GM23248 (cell line): ENCODE measurements at places on chromosomes 5 and 9.

DNA sequence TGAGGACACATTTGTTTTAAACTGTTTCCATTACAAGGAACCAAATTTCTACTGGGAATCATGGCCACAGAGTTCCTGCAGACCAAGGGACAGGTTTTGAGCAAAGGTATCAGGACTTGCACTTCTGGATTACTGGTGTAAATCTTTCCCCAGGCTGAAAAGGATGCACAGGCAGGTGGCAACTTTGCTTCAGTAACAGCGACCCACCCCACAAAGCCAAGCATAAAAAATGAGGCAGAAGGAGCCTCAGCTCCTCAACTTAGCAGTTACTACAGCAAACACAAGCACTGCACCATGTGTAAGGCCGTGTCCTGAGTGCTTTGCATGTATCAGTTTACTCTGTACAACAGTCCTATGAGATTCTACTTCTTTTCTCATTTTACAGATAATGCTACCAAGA lies 251.9 kb downstream of the EBF1 start:
- DNase-seq: no peak

DNA sequence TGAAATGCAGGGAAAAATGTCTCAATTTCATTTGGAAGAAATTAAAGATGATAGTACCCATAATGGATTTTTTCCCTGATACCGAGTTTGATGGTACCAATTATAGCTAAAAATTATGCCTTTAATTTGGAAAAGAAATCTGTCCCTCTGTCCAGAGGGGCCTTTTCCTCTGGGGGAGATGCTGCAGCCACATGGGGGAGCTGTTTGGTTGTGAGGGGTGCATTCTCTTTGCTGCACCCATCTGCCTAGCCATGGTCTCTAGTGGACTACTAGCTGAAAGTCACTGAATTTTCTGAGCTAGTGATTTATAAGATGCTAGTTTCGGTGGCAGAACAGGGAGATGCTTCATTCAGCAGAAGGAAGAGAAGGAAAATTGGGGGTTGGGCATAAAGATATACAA lies 9.6 kb downstream of the SEC61B start:
- DNase-seq: peak; percentile 47

DNA sequence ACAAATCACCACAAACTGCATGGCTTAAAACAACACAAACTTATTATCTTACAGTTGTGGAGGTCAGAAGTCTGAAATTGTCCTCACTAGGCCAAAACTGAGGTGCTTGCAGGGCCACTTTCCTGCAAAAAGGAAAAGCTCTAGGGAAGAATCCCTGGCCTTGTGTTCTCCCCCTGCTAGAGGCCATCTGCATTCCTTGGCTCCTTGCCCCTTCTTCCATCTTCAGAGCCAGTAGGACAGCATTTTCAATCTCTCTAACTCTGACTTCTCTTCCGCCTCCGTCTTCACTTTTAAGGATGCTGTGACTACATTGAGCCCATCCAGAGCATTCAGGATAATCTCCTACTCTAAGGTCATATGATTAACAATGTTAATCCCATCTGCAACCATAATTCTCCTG lies 236.6 kb downstream of the CDK5RAP2 start:
- no peak for DNase-seq

- DNase-seq: peak; percentile 64
Measured at GRCh38 chr9:21993893-21994555, at the start of gene CDKN2A. TSS of gene CDKN2A (minus strand) at chr9:21994392.

GRCh38 chr5:36660397-36661049 lies 54.1 kb downstream of the SLC1A3 start:
- no peak for DNase-seq

DNA sequence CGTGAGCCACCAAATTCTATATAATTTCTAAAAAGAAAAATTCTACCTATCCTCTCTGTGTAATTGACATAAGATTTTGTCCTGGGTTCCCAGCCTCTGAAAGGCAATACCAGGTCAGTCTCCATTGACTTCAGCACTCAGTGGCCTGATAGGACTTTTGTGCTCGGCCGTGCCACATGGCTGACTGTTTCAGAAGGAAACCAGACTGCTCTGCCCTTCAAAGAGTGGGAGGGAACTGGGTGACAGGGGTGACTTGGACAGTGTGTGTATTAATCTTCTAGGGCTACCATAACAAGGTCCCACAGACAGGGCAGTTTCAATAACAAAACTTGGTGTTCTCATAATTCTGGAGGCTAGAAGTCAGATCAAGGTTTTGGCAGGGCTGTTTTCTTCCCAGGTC lies 43.0 kb downstream of the ARHGAP26 start:
- no peak for DNase-seq

- no peak for DNase-seq
Measured at GRCh38 chr5:98768960-98769209, 4.6 kb upstream of the RGMB start.

DNA sequence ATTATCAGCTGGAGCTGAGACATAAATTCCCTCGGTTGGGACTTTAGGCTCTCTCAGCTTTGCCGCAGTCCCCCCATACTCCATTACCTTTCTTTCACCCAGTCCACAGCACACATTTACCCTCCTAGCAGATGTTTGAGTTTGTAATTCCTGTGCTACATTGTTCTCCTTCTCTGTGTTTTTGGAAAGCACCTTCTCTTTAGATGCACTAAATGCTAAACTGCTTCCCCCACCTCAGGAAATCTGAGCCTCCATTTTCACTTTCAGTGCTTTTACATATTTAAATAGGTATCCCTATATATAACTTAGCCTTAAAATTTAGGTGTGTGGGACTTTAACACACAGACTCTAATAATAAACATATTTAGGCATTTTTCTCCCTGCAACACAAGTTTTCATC lies 356.9 kb downstream of the NFIB start:
- DNase-seq: no peak

DNA sequence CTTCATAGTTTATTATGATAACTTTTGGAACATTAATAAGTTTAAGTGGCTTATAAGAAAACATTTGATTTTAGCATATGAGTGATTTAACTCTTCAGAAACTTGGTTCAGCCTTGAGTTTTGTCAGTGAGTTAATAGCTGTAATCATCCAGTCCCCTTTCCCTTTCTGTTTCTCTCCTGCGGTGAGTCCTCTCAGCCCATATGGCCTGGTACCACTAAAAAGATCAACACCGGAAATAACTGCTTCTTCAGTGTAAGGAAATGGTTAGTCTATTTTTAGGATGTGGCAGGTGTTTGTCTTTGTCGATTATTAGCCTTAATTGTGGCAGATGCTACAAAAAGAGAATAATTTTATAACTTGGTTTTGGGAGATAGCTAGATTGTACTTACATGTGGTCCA lies 120.2 kb upstream of the GRHPR start:
- no peak for DNase-seq

DNA sequence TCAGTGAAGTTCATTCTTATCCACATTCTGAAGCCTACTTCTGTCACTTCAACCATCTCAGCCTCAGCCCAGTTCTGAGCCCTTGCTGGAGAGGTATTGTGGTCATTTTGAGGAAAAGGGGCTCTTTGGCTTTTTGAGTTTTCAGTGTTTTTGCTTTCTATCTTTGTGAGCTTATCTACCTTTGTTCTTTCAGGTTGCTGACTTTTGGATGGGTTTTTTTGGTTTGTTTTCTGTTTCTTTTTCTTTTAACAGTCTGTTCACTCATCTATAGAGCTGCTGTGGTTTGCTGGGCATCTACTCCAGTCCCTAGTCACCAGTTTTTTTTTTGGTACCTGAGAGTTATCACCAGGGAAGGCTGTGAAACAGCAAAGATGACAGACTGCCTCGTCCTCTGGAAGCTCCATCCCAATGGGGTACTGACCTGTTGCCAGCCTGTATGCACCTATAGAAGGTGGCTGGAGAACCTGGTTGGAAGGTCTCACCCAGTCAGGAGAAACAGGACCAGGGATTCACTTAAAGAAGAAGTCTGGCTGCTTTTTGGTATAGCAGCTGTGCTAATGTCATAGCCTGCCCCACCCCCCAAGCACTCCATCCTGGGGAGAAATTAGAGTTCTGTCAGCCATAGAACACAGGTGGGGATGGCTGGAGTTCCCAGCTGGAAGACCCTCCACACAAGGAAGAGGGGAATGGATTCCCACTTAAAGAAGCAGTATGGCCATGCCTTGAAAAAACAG lies 138.6 kb upstream of the TSLP start:
- DNase-seq: no peak

- no peak for DNase-seq
Measured at GRCh38 chr5:36598045-36598444, 8.4 kb upstream of the SLC1A3 start.

DNA sequence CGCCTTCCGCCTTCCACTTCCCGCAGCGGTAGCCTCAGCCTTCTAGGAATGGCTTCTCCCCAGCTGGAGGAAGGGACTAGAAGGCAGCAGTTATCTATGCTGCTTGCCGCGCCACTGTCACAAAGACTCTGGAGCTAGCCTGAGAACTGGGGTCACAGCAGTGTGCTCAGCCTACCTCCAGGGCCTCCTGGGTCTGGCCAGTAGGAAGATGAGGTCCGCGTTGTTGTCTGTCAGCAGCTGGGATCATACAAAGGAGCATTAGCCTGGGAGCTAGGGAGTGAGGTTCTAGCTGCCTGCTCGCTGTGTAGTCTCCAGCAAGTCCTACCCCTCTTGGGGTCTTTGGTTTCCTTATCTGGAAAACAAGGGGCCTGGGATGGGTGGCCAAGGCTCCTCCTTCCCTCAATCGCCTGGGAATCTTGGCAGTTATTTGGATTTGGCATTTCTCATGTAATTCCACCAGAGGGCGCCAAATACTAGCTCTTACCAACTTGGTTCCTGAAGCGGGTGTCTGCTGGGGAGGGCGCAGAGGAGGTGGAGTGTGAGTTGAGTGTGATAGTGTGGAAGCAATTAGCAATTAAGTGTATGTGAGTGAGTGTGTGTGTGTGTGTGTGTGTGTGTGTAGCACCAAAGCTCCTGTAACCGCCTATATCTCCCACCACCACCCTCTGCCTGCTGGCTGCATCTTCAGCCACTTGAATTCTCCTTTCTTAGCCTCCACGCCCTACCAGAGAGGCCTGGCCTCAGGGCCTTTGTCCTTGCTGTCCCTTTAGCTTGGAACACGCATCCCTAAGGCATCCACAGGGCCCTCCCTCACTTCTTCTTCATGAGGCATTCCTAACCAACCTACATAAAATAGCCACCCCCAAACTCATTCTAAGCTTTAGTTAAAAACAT lies 97.1 kb downstream of the ENTREP1 start:
- DNase-seq: peak; percentile 77

GRCh38 chr5:2780421-2781171 lies 29.1 kb upstream of the IRX2 start:
- DNase-seq: no peak

DNA sequence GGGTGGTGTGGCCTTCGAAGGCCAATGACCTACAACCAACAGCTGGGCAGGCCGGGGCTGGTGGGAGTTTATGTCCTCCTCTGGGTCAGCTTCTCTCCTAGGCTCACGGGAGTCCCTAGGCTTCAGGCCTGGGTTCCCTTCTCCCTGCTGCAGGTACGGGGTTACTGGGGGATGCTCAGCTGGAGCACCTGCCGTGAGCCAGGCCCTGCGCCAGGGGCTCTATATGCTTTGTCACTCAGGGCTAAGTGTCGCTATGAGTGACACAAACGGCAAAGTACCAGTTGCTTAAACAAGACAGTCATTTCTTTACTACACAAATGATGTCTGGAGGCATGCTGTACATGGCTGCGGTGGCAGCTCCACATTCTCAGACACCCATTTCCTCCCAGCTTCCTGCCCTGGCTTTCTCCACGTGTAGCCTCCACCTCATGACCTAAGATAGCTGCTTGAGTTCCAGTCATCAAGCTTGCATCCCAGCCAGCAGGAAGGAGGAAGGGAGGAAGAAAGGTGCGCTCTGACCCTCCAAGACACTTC lies 22.5 kb upstream of the NINJ1 start:
- DNase-seq: no peak

DNA sequence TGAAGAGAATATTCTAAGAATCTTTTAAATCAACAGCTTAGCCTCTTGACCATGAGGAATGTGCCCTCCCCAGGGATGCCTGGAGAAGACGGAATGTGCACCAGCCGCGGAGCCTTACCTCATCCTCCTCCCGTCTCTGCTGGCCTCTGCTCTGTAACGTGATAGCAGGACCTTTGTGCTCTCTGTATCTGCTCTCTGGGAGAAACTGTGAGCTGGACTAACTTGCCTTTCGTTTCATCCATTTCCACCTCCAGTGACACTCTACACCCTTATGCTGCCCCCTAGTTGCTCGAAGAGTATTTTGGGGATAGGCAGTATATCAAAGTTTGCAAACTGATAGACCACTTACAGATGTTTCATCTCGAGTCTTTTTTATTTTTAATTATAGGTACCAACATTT lies 141.4 kb downstream of the NPR3 start:
- peak; percentile 29 for DNase-seq

DNA sequence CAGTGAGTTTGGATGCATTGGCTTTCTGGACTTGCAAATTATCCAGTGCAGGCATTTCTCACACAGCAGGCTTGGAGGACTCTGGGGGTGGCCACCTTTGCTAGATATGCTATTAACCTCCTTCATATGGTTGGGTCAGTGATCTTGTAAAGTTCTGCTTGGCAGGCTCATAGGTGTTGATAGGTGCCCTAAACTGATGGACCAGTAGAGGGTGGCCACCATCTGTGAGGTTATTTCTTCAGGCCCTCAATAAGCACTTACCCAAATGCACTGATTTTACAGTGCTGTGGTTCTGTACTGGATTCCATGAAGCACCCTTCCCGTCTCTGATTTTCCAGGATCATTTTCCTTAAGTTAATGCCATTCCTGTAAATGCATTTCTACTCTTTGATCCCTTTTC lies 216.3 kb downstream of the COMMD10 start:
- no peak for DNase-seq

DNA sequence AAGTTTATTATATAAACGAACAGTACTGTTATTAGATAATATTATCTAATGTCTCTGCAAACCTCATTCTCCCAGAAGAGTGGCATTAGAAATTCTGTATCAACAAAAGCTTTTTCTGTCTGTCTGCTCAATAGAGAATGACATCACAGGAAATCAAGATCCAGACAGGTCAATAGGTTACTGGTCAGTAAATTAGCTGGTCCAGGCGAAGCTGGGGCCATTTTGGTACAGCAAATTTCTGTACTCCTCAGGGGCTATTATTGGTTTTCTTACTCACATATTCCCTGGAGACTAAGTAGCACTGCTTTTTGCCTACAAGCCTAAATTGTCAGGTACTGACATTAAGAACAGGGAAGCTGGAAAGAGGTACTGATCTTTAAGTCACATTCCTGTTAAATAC lies 80.5 kb downstream of the PLPP1 start:
- DNase-seq: no peak

DNA sequence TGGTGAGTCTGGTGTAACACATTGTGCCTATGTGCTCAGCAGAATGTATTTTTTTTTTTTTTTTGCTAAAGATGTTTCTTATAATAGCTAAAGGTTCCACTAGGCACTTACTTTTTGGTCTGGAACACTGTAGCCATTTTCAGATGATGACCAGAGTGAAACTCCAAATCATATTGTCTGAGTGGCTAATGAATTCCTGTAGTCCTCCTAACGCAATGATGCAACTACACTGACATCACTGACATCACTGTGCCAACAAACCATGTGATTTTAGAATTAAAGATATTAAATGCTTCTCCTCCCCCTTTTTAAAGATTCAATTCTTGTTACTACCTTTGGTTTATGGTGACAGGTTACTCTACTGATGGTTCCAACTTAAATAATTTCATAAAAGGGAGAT lies 28.8 kb downstream of the JAKMIP2 start:
- no peak for DNase-seq

GRCh38 chr5:126471247-126471646 lies 48.0 kb downstream of the GRAMD2B start:
- DNase-seq: no peak
